ENCODE measurements at places on chromosomes 3 and 15.

DNA sequence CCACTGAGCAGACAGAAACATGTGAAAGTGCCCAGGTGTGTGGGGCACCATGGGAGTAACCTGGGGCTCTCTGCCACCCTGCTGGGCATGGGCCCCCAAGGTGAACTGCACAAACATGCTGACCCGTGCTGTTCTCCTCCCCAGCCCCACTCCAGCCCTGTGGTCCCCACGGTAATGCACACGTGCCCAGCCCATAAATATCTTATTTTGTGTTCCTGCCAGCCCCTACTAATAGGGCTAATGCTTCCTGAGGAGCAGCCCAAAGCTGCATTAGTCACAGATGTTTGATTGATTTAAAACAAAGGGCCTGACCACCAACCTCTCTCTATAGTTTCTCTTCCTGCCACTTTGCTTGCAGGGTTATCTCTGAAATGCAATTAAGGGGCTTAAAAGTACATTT is 95.4 kb downstream of the ABHD5 start:
- DNase-seq = no peak

GRCh38 chr3:193737191-193737751 is 144.3 kb downstream of the OPA1 start:
- no peak for DNase-seq

DNA sequence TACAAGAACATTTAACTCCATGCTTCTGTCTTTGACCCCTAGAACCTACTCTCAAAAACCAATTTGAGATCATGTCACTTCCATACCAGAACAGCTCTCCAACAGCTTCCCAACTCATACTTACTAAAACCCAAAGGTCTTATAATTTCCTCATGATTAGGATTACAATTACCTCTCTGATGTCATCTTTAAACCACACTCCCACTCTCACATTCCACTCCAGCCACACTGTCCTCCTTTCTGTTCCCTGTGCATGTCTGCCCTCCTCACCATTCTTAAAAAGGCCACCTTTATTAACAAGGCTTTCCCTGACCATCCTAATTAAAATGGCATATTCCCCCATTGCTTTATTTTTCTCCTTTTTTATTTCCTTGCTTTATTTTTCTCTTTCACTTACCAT is 18.9 kb downstream of the PHC3 start:
- no peak for DNase-seq

GRCh38 chr3:187197335-187197649 is at the start of gene RTP1:
TSS of gene RTP1 (plus strand) at chr3:187197486. CDS start at chr3:187197516, 30 bp downstream.
- no peak for DNase-seq

DNA sequence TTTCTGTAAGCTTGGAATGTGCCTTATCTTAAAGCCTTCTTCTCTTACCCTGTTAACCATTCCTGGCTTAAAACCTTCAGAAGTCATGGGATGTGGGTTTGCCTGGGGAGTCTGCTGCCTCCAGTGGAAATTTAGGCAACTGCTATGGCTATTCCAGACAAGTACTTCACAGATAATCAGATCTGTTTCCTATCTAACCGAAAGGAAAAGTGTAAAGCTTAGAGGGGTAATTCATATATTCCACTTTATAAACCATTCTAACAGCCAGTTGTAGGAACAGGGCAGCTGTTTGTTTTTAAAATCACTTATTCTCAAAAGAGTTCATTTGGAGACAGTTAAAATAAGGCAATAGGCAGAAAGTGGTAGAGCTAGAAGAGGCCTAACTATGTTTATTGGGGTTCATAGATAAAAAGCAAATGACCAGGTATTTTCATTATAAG is 219.9 kb downstream of the TCF12 start:
- no peak for DNase-seq

DNA sequence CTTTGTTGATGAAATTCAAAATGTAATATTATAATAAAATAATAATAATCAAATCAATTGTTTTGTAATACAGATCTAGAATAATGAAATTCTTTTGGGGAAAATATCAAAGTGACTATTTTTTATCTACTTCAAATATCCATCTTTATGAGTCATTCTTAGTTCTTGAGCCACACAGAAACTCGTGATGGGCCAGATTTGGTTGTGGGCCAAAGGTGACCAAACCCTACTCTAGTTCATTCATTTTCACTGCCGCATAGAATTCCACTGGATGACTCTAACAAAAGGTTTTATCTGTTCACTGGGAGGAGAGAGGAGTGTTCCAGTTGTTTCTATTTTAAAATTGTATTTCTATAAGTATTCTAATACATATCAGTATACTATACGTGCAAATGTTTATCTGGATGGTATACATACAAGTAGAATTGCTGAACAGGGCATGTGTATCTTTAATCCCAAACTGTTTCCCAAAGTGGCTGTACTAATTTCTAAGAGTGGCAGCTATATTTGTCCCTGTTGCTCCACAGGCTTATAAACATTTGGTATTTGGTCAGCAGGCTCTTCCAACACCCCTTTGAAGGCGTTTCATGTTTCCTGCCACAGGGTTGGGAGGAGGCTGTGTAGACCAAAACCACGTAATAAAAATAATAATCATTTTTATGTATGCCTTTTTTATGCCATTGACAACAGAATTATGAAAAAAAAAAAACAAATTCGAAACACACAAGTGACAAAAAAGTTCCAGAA is 7.3 kb upstream of the RTP3 start:
- DNase-seq = no peak

- DNase-seq = no peak
These were observed 67.8 kb downstream of the ITGA11 start for GRCh38 chr15:68364028-68364659.

GRCh38 chr15:93820566-93820965 is 410.8 kb upstream of the MCTP2 start:
- no peak for DNase-seq

DNA sequence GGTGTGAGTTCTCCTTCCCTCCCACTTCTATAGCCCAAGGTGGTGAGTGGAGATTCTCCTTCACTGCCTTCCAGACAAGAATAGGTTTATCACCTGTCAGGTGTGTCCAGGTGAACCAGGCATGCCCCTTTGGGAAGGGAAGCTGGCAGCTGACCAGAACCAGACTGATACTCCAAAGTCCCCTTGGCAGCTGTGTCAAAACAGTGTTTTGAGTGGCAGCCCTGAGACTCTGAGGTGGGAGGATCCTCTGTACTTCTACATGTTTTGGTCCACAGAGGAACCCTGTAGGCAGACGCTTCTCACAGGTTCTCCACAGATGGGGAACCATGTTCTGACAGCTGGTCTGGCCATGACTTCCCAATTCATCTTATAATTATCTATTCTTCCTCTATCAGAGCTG is 30.1 kb downstream of the ISL2 start:
- no peak for DNase-seq

DNA sequence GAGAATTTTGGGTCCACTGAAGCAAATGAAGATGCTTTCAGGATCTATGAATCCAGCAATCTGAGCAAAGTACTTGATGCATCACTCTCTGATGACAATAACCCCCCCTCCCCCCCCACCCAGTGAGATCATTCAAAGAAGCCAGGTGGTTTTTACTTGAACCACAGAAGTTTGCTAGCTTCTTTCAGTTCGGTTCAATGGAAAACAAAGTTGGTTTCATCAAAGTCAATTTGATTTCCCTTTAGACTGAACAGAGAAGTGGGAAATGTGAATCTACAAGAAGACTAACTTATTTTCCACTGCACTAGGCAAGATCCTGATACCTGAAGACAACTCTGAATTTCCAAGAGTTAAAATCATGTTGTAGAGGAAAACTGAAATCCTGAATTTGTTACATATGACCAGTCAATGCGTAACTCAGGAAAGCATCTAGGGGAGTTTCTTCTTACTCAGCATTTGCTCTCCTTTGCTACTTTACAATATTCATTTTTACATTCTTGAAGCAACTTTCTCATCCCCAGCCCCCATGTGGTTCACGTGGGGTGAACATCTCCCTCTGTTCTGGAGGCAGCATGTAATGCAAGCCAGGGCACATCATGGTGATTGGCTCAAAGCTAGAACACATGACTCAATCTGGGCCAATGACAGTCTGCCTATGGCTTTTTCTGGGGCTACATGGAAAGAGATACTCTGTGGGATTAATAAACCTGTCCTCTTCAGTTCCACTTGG is 572.6 kb downstream of the FOXP1 start:
- no peak for DNase-seq

- DNase-seq = no peak
These were observed 4.4 kb upstream of the SI start for GRCh38 chr3:165082650-165083049.

DNA sequence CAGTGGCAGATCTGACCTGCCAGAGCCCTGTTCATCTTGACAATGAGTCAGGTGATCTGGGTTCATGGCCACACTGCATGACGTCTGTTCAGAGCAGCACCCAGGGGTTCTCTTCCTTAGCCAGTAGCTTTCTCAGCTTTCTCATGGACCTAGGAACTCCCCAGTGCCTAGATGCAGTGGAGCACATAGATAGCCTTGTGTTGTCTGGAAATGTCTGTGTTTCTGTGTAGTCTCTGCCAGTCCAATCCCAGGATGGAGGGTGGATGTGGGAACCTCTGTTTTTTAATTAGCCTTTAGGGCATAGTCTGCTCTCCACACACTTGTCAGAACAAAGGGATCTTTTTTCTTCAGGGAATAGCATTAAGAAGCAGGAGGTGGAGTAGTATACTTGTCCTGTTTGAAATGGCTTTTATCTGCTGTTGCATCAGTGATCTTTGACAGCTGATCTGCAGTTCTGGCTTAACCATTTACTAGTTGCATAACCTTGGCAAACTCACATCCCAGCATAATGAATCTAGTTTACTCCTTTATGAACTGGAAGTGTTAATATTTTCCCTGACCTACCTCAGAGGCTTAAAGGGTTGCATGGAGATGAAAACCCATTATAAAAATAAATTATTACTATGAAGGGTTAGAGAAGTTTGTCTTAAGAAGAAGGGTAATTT is 16.1 kb upstream of the CACNA1D start:
- no peak for DNase-seq

- no peak for DNase-seq
These were observed 13.1 kb upstream of the SCN5A start for GRCh38 chr3:38662544-38662943.

DNA sequence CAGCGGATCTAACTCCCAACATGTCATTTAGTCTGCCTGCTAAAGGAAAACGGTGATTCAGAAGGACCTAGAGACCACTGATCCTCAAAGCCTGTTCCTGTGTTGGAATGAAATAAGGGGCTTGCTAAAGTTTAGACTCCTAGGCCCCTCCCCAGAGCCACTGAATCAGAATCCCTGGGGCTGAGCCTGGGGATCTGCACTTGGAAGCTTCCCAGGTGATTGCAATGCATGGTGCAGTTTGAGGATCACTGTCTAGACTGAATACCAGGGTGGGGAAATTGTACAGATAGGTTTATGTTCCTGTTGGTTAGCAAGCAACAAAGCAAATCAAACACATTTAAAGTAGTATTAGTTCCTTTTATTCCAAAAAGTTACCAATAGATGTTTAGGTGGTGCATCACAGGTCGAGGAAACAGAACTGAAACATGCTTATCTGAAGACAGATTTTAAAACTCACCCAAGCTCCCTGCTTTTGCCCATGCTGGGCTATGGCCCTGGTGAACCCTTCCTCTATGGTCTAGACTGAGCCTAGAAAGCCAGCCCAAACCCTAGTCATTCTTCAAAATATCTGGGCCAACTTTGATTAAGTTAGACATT is 29.6 kb upstream of the SPTBN5 start:
- DNase-seq = no peak

GRCh38 chr3:152452318-152452717 is 183.6 kb downstream of the MBNL1 start:
- DNase-seq = no peak

- DNase-seq = no peak
These were observed 86.2 kb downstream of the IQSEC1 start for GRCh38 chr3:12986986-12987385.

- no peak for DNase-seq
These were observed 70.4 kb downstream of the PFN2 start for GRCh38 chr3:149900322-149900721.

- DNase-seq = no peak
These were observed 8.2 kb upstream of the ZNF280D start for GRCh38 chr15:56741541-56741940.

DNA sequence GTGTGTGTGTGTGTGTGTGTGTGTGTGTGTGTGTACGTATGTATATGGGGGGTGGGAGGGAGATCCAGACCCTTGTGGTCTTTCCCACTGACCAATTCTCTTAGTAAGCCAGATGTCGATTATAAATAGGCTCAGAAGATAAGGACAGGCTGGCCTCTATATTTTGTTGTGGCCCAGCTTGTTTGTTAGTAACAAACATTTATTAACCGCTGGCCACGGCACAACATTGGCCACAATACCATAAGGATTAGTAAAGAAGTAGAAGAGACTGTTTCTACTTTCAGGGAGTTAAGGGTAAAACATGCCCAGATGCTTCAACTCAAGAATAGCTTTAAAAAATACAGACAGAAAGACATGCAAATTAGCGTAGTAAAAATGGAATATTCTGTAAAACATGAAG is 58.1 kb downstream of the ABHD2 start:
- no peak for DNase-seq

DNA sequence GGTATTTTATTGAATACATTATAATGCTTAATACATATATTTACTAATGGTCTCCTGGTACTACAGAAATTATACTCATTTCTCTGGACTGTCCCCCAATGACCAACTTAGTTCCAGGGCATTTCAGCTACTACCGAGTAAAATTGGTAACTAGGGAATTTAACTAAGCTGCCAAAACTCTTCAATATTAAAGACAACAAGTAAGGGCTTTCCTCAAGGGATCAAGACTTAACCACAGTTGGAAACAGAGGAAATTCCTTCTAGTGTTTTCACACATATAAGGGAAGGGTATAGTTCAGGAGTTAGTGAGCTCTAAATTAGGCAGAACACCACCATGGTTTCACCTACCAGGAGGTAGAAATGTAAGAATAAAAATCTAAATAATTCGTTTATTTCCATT is 357.4 kb downstream of the TBL1XR1 start:
- DNase-seq = no peak

DNA sequence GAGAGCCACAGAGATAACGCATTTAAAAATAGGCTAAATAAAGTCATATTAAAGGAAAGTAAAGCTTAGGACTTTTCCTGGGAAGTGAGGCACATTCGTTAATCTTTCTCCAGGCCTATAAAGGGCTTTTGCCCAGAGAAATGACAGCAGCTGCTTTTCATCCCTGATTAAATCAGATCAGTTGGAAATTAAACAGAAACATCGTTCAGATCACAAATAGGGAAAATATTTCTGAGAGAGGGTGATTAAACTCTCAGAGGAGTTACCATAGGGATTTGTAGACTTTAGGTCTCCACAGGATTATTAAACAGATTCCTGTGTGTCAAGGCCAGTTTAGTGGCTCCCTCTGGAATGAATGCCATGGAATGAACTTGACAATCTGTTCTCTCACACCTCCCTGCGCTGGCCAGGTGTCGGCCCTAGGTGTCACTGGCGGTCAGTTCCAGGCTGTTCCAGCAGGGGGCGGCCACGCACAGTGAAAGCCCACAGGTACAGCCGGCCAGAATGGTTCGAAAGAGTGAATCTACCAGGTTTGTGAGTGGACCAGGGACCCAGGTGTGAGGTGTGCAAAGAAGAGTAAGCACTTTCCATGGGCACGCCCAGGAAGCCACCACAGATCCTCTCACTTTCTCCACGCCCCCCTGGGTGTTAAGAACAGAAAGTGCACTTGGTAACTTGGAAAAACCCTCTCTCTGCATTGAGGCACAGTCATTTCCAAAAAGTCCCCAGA is 253.0 kb upstream of the RASGRP1 start:
- peak; percentile 76 for DNase-seq

GRCh38 chr15:74680456-74680855 is 15.4 kb downstream of the EDC3 start:
- no peak for DNase-seq

Measured in stimulated activated CD8-positive, alpha-beta memory T cell treated with anti-CD3 and anti-CD28 coated beads, Interleukin-15, amount 100 ng/mL, for 1 hour (primary cell).